ENCODE measurements at places on chromosomes 6 and 20. TPM values are rescaled to one million over a fixed set of nuclear protein-coding genes. Genes with fewer than 3 reads are reported as not detected.

ABHD16B gene
- not detected for total RNA-seq

BFSP1 gene
- total RNA-seq = 8.3 TPM

FAXC gene
- total RNA-seq = 3.0 TPM

ARHGAP40 gene
- not detected for total RNA-seq

SLC35D3 gene
- total RNA-seq = not detected

CST5 gene
- total RNA-seq = not detected

BEND6 gene
- 12.0 TPM for total RNA-seq

ULBP2 gene
- 6.6 TPM for total RNA-seq

IL17A gene
- not detected for total RNA-seq

ERVFRD-1 gene
- not detected for total RNA-seq

GRCh38 chr6:126175251-126175650, 164.7 kb upstream of the CENPW start:
- DNase-seq = no peak

DNA sequence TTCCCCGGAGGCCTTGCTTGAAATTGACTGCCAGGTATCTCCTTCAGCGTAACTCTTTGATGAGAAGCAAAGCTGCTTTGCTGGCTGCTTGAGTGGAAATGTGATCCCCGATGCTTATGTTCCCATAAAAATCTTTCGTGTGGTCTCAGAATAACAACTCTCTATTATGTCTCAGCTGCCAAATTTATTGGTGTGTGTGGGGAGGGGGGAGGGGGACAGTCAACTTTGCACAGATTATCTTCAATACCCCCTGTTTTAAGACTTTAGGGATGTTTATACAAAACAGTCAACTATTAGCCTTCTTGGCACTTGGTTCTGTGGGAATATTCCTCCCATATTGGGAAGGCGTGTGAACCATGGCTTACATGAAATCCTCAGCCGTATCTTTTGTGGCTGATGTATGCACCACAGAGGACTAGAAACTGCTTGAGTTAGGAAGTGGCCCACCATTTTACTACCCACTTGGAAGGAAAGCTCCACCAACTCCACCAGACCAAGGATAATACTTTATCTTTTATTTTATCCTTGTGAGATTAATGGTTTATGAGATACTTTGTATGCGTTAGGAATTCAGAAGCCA, 101.5 kb upstream of the SLC24A3 start:
- DNase-seq = no peak

DNA sequence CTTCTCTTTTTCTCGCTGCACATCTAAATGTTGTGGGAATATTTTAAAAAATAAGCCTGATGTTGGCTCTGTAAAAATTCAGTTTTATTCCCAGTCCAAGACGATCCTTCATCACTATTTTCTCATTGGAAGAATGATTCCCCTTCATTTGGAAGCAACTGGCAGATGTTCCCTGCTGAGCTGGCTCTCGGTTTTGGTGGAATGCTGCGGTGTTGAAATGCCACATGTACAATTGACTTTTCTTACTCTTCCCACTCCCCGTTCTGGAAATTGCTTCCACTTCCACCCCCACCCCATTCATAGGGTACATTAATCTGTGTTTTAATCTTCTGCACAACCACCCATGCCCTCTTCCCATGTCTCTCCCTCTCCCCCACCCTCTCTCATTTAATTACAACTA, 496.3 kb upstream of the MAP3K7 start:
- DNase-seq = peak; percentile 30

DNA sequence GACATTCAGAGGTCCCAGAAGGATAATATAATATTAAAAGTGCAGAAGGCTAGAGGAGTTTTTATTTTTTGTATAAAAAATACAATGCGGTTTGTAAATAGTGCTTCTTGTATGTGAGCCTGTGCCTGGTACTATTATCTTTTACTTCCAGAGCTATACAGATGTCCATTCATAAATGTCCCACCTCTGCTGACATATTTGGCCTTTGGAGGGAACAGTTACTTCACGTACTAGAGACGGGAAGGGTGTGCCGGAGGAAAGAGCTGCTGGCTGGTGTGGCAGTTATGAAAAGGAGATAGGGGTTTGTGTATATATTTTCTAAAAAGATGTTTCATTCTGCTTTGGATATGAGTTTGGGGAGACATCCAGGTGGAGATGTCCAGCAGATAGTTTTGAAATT, 8.8 kb downstream of the CD109 start:
- DNase-seq = no peak

- no peak for DNase-seq
These were observed 31.5 kb downstream of the NOL4L start for GRCh38 chr20:32553618-32554017.

- peak; percentile 21 for DNase-seq
These were observed 481.3 kb upstream of the CITED2 start for GRCh38 chr6:139855671-139856311.

DNA sequence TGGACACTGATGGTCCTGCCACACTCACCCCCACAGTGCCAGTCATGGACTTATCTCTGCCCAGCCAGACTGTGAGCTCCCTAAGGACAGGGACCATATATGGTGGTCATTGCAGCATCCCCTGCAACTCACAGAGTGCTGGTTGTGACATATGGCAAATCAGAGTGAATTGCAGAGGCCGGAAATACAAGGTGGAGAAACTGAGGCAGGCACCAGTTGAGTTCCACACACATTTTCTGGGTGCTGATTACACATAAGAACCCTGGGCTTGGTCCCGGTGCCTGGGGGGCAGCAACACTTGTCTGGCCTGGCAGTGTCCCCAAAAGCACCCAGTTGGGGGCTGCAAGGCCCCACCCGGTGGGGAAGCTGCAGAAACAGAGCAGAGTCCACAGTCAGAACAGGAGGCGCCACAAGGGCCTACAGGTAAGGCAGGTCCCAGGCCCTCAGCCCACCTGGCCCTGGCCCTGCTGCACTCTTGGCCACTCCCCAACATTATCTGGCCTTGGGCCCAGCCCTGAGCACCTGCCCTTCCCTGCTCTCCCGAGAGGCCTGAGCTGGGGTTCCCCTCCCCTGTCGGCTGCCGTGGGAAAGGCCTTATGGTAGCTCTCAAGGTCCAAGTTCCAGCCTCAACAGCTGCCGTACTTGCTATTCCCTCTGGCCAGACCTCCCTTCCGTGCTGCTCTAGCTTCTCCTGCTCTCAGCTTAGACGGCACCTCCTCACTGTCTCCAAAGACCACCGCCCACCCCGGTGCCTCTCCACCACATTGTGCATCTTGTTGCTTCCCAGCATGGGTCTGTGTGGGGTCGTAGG, 140.8 kb upstream of the PTPN1 start:
- DNase-seq = peak; percentile 87

DNA sequence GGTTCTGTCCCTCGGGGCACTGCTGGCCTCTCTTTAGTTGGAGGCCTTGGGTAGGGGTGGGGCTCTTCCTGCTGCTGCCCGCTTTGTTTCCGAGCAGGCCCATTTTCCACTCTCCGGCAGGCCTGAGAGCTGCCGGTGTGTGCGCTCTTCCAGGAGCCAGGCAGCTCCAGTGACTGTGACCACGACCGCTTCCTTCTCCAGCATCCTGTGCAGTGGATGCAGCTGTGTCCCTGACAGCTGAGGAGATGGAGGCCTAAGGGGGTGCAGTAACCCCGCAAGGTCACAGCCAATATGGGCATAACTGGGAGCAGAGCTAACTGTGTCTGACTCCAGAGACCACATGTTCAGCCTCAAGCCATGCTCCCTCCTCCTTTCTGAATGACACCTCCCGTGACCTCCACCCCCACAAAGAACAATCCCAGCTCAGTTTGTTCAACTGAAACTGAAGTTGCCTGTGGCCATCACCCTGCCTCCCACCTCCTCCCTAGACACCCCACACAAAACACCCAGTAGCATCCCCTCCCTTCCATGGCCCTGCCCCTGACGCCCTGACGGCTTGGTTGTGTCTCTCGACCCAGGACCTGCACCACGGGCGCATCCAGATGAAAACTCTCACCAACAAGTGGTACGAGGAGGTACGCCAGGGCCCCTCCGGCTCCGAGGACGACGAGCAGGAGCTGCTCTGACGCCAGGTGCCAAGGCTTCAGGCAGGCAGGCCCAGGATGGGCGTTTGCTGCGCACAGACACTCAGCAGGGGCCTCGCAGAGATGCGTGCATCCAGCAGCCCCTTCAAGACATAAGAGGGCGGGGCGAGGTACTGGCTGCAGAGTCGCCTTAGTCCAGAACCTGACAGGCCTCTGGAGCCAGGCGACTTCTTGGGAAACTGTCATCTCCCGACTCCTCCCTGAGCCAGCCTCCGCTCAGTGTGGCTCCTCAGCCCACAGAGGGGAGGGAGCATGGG, 27.8 kb downstream of the SPATA2 start:
- DNase-seq = peak; percentile 85

GRCh38 chr6:105113422-105113821, 66.4 kb downstream of the POPDC3 start:
- no peak for DNase-seq

- no peak for DNase-seq
These were observed 107.2 kb downstream of the LY86 start for GRCh38 chr6:6695625-6696276.

- no peak for DNase-seq
These were observed 13.9 kb downstream of the CEP43 start for GRCh38 chr6:167013067-167013466.

- DNase-seq = no peak
These were observed 686 bp downstream of the GINS1 start for GRCh38 chr20:25408170-25408547.
